CD4-positive, alpha-beta T cell treated with Interleukin-4 for 4 hours (primary cell): ENCODE measurements at places on chromosomes 7 and 10.

- no peak for DNase-seq
These were observed 1.8 kb downstream of the TSC22D4 start for GRCh38 chr7:100476903-100477870.

DNA sequence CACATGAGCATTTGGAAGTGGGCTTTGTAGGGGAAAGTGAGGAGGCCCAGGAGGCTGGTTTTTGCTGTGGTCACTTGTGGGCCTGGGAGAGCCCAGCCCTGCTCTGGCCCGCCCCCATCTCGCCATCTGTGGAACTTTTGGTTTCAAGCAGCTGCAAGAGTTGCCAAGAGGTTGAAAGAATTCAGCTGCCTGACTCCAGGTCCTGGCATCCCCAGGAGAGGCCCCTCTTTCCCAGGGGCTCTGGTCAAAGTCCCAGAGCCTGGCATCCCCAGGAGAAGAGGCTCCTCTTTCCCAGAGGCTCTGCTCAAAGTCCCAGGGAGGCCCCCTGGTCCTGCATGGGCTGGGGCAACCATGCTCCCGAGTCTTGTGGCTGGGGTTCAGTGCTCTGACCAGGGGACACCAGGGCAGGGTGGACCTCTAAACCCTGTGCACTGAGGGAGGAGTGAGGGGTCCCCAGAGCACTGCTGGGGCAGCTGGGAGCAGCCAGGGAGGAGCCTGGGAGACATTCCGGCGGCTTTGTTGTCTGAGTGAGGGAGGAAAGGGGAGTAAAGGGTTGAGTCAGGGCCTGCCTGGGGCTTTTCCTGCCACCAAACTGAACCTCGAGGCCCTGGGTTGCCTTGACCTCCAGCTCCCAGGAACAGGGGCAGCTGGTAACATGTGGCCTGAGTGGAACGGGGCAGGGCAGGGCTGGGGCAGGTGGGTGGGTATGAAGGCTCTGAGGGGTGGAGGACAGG is 27.7 kb upstream of the CSGALNACT2 start:
- no peak for DNase-seq

DNA sequence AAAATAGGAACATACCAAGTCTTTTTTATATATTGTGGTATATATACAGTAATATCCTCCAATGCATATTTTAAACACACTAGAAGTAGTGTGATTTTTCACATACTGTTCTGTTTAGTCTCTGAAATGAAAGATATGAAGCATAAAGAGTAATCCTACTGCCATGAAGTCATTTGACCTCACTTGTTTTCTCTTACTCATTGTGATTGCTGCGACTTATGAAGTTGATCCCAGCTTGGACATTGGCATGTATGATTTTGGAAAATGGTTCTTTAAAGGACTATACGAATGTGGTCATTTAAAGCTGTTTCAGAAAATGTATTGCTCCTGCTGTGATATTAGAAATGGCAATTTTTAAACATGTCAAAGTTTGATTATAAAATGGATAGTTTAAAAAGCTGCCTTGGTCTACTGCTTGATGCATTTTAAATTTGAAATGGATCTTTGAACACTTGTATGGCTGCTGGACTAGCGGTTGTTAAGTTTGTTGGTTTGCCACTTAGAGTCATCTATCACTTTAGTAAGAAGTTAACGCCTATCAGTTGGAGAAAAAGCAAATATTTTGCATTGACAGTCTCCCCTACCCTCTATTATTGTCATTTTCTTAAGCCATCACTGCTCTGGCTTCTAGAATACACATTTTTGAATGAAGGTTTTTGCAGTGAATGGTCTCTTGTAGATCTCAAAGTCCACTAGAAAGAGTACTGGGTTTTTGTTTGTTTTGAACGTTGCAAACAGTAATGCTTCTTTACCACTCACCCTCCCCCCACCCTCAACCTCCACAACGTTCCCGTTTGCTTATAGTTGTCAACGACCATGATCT is 881 bp upstream of the PCGF5 start:
- no peak for DNase-seq

GRCh38 chr10:28094121-28094520 is 95.2 kb upstream of the ODAD2 start:
- no peak for DNase-seq

- DNase-seq, result no peak
These were observed 3.5 kb upstream of the INHBA start for GRCh38 chr7:41706228-41706930.

GRCh38 chr10:44325157-44325556 is 59.7 kb downstream of the CXCL12 start:
- DNase-seq, result no peak

GRCh38 chr10:101684782-101685181 is 10.2 kb downstream of the FBXW4 start:
- no peak for DNase-seq

- DNase-seq, result no peak
These were observed 212.4 kb upstream of the CACNA2D1 start for GRCh38 chr7:82655965-82656364.

DNA sequence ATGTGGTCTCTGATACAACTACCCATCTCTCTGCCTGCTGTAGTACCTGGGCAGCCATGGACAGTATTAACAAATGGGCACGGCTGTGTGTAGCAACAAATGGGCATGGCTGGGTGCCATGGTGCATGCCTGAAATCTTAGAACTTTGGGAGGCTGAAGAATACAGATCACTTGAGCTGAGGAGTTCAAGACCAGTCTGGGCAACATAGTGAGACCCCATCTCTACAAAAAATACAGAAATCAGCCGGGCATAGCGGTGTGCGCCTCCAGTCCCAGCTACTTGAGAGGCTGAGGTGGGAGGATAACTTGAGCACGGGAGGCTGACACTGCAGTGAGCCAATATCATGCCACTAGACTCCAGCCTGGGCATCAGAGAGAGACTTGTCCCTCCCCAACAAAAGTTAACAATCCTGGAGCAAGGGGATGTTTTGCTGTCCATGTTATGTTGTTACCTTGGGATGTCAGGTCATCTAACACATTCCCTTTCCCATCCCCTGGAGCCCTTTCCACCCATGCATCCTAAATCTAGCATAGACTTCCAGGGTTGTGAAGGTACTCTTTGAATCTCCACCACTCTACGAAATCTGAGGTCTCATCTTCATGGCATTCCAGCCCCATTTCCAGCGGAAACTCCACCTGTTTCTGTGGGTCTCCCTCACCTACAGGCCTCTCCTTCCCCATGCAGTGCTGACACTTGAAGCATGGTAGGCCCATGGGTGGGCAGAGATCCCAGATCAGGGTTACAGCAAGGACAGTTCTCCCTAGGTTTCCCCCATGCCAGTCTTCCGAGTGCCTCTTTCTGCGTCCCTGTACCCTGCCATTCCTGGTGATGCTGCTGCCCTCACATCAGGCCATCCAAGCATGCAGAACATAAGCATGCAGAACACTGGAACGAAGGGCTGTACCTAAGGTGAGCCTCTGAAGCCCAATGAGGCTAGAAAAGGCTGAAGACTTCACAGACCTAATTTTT is 13.1 kb downstream of the FXYD4 start:
- DNase-seq, result no peak

GRCh38 chr7:131328377-131329175 is 900 bp downstream of the MKLN1 start:
- no peak for DNase-seq

GRCh38 chr7:74554178-74554577 is 100.5 kb downstream of the GTF2IRD1 start:
- no peak for DNase-seq

- no peak for DNase-seq
These were observed 501.6 kb downstream of the TCERG1L start for GRCh38 chr10:130809761-130810515.
